ENCODE measurements at places on chromosomes 4 and X. TPM values are rescaled to one million over a fixed set of nuclear protein-coding genes. Genes with fewer than 3 reads are reported as not detected.

GRCh38 chr4:47010912-47011446 is 17.6 kb upstream of the GABRA4 start:
- no peak for DNase-seq

- no peak for DNase-seq
These were observed 651 bp downstream of the UCHL1 start for GRCh38 chr4:41257257-41257901.

PDHA1 gene
- 61.8 TPM for polyA plus RNA-seq

HPSE gene
- polyA plus RNA-seq: 9.7 TPM

SMIM43 gene
- not detected for polyA plus RNA-seq

CITED1 gene
- polyA plus RNA-seq: not detected

C4orf51 gene
- not detected for polyA plus RNA-seq

PARM1 gene
- polyA plus RNA-seq: not detected

DNA sequence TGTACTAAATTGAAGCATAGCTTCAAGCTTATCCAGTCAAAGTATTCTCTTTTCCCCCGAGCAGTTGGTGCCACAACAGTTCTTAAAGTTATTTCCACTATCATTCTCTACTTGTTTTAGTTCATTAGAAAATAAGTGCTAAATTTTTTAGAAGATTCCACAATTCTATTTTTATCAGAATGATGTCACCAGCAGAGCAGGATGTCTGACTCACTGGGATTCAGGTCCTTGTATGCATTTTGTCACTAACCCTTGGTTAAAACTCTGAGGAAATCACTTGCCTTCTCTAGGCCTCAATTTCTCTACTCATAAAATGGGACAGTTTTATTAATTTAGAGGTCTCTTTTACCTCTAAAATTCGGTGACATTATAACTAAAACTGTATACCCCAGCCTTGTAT is 3.4 kb downstream of the DDX53 start:
- no peak for DNase-seq

DNA sequence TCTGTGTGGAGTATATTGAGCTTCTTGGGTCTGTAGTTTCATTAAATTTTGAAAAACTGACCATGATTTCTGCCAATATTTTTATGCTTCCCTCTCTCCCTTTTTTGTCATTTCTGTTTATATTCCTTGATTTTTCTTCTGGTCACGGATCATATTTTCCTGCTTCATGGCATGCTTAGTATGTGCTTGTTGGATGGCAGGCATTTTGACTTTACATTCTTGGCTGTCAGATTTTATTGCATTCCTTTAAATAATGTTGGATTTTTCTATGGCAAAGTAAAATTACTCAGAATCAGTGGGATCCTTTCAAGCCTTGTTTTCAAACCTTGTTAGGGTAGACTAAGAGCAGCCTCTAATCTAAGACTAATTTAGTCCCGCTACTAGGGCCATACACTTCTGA is 531.8 kb downstream of the IL15 start:
- DNase-seq: no peak

- DNase-seq: no peak
These were observed 7.3 kb downstream of the PLP1 start for GRCh38 chrX:103783971-103784370.

SLC10A4 gene
- not detected for polyA plus RNA-seq

All from CD4-positive, CD25-positive, alpha-beta regulatory T cell (primary cell).